ENCODE measurements at places on chromosomes 11 and 22.

DNA sequence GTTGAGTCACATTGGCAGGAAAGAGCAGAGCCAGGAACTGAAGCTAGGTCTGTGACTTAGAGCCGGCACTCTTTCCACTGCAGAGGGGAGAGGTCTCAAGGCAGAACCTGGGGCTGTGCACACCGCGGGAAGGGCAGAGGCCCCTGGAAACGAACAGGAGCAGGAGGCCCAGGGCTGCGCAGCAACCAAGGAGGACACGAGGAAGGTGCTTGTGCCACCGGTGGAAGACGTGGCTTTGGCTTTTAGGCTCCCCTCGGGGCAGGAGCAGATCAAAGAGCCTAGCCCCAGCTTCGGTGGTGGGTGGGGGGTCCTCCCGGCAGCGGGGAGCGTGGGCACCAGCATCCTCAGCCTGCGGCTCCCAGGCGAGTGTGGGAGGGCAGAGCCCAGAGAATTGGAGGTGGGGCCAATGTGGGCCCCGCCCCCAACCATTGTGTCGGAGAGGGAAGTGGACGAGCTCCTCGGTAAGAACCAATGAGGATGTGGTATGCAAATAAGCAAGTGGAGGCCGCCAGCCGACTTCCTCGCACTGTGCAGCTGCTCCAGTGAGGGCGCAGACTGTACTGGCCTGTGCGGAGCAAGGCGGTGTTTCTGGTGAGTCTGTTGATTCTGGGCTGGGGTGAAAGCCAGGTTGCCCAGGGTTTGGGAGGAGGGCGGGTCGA lies at the start of gene CCDC116:
Gene CCDC116 (plus strand): TSS at position 524 of the 659 bp plus-strand sequence. CDS start 422 bp downstream, outside the sequence.
- DNase-seq: peak; percentile 73

DNA sequence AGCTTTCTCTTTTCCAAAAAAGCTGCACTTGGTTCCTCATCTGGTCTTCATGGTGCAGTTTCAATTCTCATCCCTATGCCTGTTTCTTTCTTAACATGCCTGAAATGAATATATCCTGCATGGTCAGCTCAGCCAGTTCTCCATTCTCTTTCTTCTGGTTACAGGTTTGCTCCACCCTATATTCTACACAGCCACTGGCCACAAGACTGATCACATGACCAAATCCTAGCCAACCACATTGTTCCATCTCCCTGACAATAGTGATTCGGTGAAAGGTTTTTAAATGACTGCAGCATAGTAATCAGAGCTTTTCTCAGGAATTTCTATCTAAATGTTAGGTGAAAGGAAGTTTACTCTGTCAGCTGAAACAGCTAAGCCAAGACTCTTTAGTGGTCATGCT lies 891.4 kb downstream of the METTL15 start:
- no peak for DNase-seq

GRCh38 chr22:19115628-19116027 lies 6.6 kb downstream of the DGCR2 start:
- DNase-seq: peak; percentile 28

DNA sequence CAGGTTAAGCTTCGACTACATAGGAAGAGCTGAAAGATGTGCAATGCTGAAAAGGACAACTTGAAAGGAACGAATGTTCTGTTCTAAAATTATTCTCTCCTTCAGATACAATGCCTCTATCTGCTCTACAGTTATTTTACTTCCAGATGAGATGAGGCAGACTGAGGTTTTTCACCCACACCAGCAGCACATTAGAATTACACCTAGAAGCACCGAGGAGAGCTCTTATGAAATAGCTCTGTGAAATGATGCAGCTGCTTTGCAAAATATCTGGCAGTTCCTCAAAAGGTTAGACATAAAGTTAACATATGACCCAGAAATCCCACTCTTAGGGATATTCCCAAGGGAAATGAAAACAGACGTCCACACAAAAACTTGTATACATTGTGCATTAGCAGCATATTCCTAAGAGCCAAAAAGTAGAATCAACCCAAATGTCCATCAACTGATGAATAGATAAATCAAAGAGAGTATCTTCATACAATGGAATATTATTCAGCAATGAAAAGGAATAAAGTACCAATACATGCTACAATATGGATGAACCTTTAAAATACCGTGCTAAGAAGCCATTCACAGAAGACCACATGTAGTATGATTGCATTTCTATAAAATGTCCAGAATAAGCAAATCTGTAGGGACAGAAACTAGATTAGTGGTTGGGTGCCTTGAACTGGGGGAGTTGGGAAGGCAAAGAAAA lies 34.5 kb downstream of the WT1 start:
- no peak for DNase-seq

- peak; percentile 44 for DNase-seq
Observed at GRCh38 chr11:6745465-6746015, 26.2 kb downstream of the OR2AG2 start.

DNA sequence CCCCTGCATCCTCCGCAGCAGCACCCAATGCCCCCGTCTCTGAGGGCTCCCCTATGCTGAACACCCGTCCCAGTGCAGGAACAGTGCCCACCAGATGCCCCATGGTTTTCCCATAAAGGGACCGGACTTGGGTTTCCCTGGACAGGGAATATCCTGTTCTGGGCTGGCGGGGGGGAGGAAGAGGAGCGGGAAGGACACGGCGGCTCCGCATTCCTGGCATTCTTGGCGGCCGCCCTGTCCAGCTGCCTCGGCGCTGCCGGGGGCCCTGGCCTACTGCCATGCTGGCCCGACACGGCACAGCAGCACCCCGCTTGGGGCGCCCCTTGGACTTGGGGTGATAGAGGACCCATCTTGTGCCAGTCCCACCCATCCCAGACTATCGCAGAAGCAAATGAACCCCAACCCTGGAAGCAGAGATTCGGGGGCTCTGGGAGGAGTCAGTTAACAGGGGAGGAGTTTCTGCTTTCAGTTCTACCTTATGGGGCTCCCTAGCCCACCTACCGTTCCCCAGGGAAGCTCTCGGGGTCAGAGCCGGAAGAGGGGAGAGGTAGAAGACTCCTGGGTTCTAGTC lies 23.7 kb upstream of the CBX7 start:
- DNase-seq: no peak

- no peak for DNase-seq
Observed at GRCh38 chr22:42324990-42325710, 54.7 kb upstream of the TCF20 start.

DNA sequence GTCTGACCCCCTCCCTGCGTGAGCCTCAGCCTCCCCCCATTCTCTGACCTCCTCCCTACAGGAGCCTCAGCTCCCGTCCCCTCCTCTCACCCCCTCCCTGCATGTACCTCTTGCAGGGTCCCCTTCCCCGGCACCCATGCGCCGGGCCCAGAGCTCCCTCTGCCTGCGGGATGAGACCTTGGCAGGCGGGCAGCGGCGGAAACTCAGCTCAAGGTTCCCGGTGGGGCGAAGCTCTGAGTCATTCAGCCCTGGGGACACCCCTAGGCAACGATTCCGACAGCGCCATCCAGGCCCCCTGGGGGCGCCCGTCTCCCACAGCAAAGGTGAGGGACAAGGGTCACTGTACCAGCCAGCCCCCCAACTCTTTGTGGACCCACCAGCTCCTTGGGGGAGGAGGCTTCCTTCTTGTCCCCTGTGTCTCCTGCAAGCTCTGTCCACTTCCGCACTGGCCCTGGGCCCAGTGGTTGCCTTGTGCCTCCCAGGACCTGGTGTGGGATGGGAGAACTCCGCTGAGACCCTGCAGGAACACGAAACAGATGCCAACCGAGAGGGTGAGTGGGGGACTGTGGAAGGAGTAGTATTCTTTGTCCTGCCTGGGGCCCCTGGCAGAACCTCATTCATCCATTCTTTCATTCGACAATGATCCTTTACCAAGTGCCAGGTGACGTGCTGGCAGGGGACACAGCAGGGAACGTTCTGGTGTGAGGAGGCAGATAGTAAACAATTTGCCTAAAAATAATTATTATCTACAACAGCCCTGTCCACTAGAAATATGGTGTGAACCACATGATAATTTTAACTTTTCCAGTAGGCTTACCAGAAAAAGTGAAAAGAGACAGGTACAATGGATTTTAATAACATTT lies 3.7 kb upstream of the RPS6KA4 start:
- DNase-seq: peak; percentile 26

DNA sequence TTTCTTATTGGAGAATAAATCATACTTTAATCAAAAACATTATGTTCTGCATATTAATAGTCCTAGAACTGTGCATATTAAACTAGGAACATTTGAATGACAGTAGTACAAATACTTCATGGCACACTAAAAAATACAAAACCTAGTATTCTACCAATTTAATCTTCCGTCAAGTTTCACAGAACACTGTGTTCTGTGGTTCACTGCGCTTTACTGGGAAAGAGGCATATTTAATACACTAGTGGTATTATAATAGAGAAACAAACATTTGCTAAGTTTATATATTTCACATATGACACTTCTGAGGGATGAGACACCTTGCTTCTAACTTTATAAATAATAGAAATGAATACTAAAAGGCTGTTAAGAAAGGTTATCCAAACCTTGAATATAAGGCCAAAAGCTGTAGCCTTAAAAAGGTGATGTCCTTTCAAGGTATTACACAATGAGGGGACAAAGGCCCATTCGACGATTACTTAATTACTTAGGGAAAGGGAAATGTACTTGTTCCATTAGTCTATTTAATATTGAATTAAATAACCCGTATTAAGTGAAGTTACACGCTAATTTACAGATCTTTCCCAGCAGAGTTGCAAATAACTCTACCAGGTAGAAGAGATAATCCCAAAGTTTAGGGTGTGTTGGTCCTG lies 48.0 kb downstream of the NARS2 start:
- no peak for DNase-seq

- DNase-seq: no peak
Observed at GRCh38 chr22:48697223-48697622, 1130.5 kb downstream of the BRD1 start.

DNA sequence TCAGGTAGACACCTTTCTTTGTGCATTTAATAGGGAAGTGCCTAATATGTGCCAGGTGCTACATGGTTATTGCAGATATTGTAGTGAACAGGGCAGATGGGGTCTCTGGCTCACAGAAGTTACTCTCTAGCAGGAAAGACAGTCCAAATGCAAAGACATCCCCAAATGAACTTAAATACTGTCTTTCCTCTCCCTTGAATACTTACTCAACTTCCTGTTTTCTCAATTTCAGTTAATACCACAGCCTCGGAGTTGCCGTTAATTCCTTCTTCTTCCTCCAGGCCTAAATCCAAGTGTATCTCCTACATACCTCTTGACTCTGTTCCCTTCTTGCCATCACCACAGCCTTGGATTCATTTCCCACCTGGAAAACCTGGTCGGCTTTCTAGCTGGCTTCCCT lies 134.3 kb upstream of the SESN3 start:
- no peak for DNase-seq

GRCh38 chr11:30560206-30561106 lies 25.7 kb downstream of the MPPED2 start:
- DNase-seq: no peak

DNA sequence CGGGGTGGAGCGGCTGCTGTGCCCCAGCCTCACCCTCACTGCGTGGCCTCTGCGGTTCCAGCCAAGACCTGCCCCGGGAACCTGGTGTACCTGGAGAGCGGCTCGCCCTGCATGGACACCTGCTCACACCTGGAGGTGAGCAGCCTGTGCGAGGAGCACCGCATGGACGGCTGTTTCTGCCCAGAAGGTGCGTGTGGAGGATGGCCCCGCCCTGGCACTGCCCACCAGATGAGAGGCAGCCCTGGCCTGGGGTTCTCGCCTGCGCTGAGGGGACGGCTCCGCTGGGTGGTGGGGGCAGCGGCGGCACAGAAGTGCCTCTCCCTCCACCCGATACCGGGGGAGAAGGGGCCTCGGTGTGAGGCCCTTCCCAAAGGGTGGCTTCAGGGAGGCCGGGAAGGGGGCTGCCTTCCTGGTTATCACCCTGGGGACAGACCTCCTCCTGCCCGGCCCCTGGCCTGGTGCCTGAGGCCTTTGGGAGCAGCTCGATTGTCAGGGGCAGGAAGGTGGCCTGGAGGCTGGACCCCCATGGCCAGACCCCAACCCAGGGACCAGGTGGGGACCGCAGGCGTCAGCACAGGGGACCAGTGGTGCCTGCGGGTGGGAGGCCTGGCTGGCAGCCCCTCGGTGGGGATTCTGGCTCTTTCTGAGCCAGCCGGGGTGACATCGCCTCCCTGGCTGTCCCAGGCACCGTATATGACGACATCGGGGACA lies 7.1 kb downstream of the MUC2 start:
- DNase-seq: no peak

DNA sequence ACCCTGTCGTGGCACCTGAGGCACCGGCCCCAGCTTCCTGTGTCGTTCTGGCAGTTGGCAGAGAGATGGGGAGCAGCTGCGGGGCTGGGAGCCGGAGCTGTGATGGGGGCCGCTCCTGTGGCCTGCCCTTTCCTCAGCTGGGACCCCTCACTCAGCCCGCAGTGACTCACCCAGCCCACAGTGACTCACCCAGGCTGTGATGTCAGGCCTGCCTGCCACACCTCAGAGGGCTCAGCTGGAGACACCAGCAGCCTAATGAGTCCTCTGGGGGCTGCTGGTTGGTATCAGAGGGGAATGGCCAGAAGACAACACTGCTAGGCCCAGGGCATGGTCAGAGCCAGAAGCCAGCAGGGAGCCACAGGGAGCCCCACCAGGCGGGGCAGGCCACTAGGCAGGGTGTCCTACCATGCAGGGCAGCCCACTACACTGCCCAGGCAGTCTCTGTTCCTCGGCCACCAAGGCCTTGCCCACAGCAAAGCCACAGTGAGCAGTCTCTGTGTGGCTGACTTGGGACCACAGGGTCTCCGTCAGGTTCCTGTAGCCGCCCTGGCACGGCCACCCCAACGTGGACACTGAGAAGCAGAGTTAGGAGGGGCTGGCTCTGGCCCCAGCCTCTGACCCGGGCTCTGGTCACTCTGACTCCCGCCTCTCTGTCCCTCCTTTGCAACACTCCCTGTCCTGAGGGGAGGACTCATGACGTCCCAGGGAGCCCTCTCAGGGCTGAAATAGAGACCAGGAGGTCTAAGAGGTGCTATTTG lies 4.2 kb upstream of the FXYD2 start:
- peak; percentile 92 for DNase-seq

DNA sequence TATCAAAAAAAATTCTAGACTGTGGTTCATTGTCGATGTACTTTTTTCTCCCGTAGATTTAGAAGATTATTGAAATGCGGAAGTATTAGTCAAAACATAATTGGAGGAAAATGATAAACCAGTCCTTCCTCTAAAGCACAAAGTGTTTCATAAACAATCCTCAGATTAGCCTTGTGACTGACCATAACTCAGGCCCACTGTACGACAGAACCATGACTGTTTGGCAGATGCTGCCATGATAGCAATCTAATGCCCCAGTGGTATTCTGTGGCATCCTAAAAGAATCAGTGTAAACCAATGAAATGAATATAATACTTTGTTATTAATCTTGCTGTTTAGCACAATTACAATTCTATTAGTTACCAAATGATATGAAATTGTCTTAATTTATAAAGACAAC lies 127.0 kb upstream of the CTSC start:
- no peak for DNase-seq

- DNase-seq: no peak
Observed at GRCh38 chr11:40188848-40189247, 1270.6 kb downstream of the LRRC4C start.

DNA sequence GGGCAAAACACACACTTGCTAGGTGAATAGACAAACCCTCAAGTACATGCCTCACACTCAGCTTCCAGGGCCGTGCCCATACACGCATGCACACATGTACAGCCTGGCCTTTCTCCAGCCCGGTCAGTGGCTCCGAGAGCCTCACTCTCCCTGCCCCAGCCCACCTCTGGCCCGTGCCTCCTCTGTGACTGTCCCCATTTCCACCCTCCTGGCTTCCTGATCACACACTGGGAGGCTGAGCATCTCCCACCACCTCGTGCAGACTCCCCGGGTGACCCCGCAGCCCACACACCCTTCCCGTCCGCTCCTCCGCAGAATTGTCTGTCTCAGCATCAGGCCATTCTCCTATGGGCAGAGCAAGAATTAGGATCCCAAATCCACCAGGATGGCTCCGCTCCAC lies 634.1 kb downstream of the TBC1D22A start:
- no peak for DNase-seq
